ENCODE measurements at places on chromosomes 6 and 20.

DNA sequence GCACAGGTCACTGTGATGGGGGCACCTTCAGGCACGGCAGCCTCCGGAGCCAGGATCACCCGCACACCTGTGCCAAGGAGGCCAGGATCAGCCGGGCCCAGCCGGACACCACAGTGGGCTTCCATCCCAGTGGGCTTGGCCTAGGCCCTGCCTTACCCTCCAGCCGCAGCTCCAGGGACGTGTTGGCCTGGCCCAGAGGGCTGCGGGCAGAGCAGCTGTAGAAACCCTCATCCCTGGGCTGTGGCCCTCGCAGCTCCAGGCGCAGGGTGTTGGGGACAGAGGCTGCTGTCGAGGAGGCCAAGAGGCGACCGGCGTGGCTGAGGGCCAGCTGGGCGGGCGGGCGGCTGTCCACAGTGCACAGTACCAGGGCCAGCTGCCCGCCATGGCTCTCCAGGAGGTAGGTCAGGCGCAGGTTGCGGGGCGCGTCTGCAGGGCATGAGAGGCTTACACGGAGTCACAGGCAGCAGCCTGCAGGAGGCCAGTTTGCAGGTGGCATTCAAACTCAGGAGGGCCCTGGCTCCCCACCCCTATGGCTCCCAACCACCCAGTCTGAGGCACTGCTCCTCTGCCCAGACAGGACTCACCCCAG is 11.0 kb upstream of the ADAM33 start:
- DNase-seq: no peak

- no peak for DNase-seq
Observed at GRCh38 chr6:144063246-144063743, 32.1 kb downstream of the SF3B5 start.

DNA sequence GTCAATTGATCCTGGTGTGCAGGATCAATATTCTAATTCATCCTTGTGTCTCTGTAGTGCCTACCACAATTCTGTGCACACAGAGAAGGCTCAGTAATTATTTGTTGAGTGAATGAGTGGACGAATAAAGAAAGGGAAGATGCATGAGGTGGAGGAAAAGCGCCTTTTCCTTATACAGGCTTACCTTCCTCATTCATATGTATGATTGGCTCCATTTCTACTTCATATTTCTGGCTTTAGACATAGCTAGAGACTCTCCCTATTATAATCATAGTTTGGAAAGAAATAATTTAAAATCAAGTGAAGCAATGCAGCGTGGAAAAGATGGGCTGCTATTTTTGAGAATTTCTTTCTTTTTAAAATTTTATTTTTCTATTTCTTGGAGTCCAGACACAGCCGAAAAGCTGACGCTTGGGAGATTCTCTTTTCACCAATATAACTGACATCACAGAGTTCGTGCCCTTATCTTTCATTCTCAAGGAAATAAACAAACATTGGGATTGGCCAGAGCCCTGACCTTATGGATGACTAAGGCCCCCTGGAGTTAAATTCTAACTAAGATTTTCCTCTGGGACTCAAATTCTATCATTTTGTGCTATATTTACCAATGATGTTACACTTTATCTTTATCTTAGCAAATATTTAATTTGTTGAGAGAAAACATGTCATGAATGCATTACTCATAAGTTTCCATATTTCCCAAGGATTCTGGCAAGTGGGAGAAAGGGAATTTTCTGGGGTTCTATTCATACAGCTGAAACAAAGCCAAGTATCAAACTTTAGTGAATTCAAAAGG is 48.1 kb downstream of the PRL start:
- no peak for DNase-seq

- DNase-seq: no peak
Observed at GRCh38 chr6:109446541-109446940, 6.0 kb downstream of the SMPD2 start.

DNA sequence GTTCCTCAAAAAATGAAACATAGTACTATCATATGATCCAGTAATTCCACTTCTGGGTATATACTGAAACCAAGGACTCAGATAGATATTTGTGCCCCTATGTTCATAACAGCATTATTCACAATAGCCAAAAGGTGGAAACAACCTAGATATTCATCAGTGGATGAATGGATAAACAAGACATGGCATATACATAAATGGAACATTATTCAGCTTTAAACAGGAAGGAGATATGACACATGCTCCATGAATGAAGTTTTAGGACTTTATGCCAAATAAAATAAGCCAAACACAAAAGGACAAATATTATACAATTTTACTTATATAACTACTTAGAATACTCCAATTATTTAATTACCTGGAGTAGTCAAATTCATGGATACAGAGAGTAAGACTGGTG is 16.4 kb downstream of the PLCB1 start:
- no peak for DNase-seq

- DNase-seq: no peak
Observed at GRCh38 chr6:10375391-10375969, 39.4 kb downstream of the TFAP2A start.

DNA sequence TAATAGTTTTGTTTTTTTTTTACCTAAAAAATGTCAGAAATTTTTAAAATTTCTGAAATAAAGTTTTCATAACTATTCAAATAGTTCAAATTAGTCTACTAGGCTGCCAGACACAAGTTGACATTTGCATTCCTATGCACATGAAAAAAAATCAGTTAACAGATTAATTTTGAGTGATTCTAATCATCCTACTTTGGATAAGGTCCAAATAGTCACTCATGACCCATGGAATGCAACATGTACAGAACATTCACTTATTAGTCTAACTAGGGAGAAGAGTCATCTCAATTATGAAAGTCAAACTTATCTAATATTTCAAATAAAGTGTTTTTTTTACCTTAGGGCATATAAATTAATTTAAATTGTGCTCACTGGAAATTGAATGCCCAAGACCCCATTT is 390.2 kb downstream of the EPM2A start:
- DNase-seq: peak; percentile 71

GRCh38 chr6:35084041-35084491 is 57.1 kb downstream of the TCP11 start:
- no peak for DNase-seq

GRCh38 chr6:103925317-103925716 is 934.4 kb downstream of the HACE1 start:
- DNase-seq: no peak

GRCh38 chr20:41546535-41546934 is 71.6 kb downstream of the CHD6 start:
- no peak for DNase-seq

- no peak for DNase-seq
Observed at GRCh38 chr20:21901470-21902275, 196.2 kb downstream of the PAX1 start.

GRCh38 chr6:93036835-93037234 is 382.5 kb downstream of the EPHA7 start:
- no peak for DNase-seq

- no peak for DNase-seq
Observed at GRCh38 chr20:8400486-8400885, 268.4 kb downstream of the PLCB1 start.

Data from retinal pigment epithelial cell (primary cell).